Ascending aorta (tissue), 2 donors: ENCODE measurements at places on chromosomes 5 and 9.

DNA sequence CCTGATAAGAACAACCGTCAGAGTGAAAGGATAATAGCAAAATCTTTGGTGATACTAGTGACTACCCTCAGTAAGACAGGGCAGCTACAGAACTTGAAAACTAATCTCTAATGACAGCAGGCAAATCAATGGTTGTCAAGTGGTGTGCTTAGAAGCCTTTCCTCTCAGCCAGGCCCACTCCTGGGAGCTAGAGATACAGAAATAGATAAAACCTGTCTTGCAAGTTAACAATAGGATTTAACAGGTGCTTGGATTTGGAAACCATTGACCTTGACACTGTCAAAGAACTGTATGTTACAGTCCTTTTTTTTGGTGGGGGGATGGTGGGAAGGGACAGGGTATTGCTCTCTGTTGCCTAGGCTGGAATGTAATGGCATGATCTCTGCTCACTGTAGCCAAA, 118.6 kb downstream of the BASP1 start:
- no peak for DNase-seq

- DNase-seq = peak; percentile 50
Measured at GRCh38 chr5:2295476-2295875, 412.8 kb upstream of the IRX4 start.

GRCh38 chr5:98519571-98519970, 253.9 kb upstream of the RGMB start:
- no peak for DNase-seq

DNA sequence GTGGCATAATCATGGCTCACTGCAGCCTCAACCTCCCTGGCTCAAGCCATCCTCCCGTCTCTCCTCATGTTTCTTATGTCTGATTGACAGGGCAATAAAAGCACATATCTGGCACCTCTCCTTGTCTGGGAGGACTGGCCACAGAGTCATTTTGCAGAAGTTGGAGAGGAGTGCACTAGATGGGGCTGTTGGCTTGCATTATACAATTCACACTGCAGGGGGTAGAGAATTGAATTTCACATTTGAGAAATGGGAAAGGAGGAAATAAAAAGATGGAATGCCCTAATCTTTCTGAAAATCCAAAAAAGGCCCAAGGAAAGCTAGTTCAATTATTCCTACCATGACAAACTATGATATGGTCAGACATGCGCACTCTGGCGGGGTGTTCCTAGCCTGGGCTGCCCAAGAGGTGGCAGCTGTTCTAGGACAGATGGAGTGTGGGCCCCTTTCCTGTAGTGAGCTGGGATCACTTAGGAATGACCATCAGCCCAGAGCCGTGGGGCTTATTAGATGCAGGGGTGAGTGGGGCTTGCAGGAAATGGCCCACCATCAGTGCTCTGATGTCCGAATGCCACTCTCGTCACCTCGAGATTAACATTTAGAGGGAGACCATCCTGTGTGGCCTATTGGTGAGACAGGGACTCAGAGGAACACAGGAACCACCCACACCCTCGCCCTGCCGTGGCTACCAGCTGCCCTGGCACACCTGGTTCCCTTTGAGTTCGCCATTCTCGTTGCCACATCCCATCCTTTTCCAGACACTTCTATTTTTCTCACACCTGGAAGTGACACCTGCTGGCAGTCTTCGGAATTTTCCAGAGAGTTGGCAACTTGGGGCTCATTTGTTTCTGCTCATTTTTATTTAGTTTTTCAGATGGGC, 21.8 kb upstream of the ANKRD18A start:
- DNase-seq = no peak

- DNase-seq = no peak
Measured at GRCh38 chr9:90014421-90014820, 409.6 kb downstream of the GADD45G start.

GRCh38 chr5:110376281-110376951, 350.1 kb downstream of the TMEM232 start:
- no peak for DNase-seq

DNA sequence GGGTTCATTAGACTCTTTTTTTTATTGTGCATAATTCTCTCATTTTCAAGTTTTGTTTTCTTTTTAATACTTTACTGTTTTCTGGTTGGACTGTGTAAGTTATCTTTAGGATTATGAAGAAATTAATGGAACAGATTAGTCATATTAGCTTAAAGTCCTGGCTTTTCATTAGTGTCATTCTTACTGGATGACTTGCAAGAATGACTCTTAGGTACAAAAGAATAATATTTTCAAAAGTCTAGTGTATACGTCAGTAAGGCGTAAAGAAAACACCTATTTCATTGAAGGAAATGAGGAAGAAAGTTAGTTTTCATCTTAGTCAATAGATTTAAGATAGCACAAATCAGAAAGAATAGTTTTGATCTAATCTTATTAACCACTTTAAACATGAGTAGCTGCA, 20.4 kb downstream of the UHRF2 start:
- DNase-seq = no peak

GRCh38 chr9:35798658-35799374, 7.4 kb downstream of the NPR2 start:
- DNase-seq = peak; percentile 60

DNA sequence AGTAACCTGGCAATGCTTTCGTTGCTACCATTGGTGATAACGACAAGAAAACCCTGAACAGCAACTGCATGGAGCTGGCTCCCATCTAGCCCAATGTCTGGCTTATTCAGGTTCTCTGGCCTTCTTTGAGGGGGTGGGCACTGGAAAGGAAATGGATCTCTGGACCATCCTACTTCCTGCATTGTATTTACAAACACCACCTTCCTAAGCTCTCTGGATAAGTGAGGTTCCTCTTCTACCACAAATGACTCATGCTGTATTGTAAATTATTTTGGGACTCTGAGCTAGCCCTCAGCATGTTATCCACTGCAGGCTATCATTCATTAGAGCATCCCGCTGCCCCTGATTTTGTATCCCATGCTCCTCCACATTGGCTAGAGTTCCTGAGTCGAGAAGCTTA, 136.9 kb upstream of the KLF9 start:
- DNase-seq = no peak

DNA sequence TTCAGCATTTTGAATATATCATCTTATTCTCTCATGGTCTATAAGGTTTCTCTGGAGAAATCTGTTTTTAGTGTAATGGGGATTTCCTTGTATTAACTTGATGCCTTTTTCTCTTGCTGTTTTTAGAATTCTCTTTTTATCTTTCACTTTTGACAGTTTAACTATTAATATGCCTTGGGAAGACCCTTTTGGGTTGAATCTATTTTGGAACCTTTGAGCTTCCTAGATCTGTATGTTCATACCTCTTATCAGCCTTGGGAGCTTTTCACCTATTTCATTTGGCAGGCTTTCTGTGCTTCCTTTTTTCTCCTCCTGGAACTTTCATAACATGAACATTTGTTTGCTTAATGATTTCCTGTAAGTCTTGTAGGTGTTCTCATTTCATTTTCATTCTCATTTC, 22.2 kb downstream of the RCL1 start:
- DNase-seq = no peak

DNA sequence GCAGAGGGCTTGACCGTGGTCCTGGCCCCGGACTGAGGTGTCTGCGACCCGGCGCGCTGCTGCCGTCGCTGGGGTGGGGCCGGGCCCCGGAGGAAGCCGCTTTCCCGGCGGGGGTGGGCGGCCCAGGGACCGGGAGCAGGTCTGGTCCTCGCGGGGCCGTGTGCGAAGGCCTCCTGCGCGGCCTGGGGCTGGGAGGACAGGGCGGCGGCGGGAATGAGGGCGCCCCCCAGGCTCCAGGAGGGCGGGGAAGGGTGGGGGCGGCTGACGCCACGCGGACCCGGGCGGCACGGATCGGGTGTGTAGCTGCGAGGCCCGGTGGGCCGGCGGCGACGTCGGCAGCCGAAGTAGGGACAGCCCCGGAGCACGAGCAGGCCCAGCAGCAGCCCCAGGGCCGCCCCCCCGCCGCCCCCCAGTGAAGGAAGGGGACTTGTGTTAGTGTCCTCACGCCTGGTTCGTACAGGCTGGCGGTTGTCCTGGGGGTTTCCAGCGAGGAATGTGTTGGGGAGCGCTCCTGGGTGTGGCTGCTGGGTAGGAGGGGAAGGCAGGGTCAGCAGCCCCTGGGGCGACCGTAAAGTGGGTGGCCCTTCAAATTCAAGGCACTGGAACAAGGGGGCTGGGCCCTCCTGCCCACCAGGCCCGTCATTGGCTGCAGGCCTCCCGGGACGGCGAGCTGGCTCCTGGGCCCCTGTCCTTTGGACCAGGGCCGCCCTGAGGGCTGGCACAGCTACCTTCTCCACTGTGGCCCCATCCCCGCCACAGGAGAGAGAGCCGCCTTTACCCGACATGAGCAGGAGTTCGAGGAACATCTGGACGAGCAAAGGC, 597 bp upstream of the TMEM250 start:
- no peak for DNase-seq

GRCh38 chr9:38437193-38437823, 13.1 kb upstream of the IGFBPL1 start:
- no peak for DNase-seq

- no peak for DNase-seq
Measured at GRCh38 chr9:123062351-123063176, 29.1 kb downstream of the GPR21 start.

DNA sequence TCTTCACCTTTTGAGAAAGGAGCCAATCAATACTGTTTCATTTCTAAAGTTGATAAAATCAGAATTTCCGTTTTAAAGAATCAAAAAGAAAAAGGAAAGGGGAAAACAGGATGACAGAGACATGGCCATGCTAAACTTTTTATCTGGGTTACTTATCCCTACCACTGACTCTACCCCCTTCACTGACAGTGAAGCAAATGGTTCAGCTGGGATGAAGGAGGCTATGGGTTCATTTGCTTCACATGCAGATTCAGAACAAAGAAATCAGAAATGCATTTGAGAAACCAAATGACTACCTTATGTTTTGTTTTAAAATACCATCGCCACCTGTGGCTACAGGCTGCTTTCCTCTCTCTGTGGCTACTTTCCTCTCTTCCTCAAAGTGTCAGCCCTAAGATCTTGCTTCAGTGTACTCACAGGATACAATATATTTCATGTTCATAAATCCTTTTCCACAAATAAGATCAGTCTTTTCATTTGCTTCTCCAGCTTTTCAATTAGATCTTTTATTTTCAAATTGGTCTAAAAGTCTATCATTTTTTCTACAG, 53.3 kb downstream of the LPAR1 start:
- DNase-seq = no peak

GRCh38 chr5:109256486-109256885, 153.3 kb downstream of the PJA2 start:
- no peak for DNase-seq

DNA sequence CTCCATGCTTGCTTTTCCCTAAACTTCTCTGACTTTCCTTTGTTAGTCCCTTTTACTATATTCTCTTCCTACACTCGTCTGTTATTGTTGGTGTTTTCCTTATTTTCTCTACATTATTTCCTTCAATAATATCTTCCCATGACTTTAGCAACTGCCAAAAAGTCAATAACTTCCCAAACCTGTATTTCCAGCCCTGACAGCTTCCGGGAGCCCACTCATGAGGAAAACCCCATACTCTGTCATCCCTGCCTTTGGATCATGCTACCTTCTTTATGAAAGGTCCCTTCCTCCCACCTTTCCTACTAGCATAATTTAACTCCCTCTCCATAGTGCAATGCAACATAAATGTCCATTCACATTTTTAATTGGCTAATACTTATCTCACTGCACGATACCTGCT, 144.0 kb upstream of the CDH6 start:
- DNase-seq = no peak

DNA sequence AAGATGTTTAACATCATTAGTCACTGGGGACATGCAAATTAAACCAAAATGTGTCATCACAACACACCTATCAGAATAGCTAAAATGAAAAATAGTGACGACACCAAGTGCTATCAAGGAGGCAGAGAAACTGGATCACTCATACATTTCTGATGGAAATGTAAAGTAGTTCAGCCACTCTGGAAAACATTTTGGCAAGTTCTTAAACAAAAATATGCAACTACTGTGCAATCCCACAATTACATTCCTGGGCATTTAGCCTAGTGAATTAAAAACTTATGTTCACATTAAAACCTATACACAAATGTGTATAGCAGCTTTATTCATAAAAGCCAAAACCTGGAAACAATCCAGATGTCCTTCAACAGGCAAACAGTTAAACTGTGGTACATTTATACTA, 53.1 kb downstream of the SVEP1 start:
- no peak for DNase-seq

GRCh38 chr9:73219985-73220626, 68.4 kb downstream of the ANXA1 start:
- no peak for DNase-seq

GRCh38 chr5:81005708-81006107, 45.5 kb downstream of the RASGRF2 start:
- DNase-seq = no peak

- no peak for DNase-seq
Measured at GRCh38 chr5:31743678-31744077, 104.7 kb downstream of the PDZD2 start.

DNA sequence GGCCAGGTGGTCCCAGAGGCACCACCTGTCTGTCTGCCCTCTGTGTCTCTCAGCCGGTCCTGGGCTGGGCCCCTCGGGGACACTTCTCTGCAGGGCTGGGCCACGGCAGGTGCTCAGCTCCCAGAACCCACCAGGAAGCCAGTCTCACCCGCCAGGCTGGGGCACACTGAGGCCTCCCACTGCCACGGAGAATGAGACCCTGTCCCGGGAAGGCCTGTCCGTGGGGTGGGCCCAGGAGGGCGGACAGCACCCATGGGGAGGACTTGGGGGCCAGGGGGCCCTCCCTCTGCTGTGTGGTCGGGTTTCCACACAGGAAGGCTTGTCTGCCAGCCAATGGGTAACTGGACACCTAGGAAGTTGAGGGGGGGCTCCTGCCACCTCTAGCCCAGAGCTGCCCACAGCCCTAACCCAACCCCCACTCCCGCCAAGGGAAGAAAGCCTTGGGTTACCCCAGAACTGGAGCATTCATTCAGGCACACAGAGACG, 4.1 kb upstream of the TUBB4B start:
- DNase-seq = no peak

GRCh38 chr9:70475211-70475610, 60.8 kb upstream of the KLF9 start:
- no peak for DNase-seq

- DNase-seq = no peak
Measured at GRCh38 chr9:3521966-3522365, 3.8 kb downstream of the RFX3 start.

GRCh38 chr5:144206141-144206540, 35.5 kb downstream of the KCTD16 start:
- no peak for DNase-seq

- no peak for DNase-seq
Measured at GRCh38 chr5:143636931-143637528, 174.9 kb upstream of the HMHB1 start.

DNA sequence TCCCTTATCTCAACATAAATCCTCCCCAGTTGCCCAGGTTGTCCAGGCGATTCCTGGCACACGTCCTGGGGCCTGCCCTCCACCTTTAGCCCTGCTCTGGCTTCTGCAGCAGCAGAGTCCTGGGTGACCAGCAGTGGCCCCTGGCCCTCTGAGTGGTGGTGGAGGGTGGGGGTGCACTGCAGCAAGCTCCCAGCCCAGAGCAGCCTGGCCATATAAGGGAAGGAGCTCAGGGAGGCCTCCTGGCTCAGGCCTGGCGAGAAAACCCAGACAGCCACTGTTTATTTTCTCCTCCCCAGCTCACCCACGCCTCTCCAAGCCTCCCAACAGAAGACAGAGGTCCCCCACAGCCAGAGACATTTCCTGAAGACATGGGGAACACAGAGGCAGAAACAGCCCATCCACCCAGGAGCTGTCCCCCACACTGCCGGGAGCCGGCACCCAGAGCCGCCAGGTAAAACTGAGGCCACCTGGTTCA, 44.7 kb upstream of the IL17B start:
- no peak for DNase-seq
